ENCODE measurements at places on chromosomes 4 and X. TPM values are rescaled to one million over a fixed set of nuclear protein-coding genes. Genes with fewer than 3 reads are reported as not detected.

DNA sequence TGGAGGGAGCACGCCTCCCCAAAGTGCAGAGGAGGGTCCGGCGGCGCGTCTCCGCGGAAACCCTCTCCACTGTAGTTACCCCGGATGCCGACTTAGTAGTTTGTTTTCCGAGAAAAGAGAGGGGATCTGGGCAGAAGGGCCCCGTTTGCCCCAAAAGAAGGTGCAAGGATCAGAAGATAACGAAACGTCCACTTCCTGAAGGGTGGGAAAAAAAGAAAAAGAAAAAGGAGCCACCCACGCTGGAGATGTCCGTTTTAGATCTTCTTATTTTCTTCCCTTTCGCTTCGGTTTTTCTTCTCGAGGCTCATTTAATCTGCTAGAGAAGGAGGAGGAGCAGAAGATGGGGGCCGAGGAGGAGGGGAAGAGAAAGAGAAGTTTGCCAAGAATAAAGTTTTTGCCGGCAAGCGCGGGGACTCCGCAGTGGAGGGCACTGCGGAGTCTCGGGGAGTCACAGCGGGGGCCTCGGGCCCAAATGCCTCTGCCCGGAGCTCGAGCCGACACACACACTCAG lies 517 bp downstream of the LEF1 start:
- DNase-seq, result no peak

DNA sequence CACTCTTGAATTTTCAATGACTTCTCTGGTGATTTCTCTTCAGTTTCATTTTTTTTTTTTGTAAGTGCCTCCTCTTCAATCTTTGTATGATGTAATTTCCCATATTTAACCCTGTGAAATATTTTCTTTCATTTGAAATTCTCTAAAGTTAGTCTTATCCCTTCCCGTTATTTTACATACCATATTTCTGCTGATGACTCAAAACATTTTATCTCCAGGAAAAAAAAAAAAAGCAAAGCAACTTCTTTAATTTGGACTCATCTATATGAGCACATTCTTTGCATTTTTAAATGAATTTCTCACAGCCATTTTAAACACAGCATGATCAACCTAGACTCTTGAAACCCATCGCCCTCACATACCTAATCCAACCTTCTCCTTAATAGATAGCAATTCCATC lies 1831.4 kb downstream of the ARAP2 start:
- DNase-seq, result no peak

DNA sequence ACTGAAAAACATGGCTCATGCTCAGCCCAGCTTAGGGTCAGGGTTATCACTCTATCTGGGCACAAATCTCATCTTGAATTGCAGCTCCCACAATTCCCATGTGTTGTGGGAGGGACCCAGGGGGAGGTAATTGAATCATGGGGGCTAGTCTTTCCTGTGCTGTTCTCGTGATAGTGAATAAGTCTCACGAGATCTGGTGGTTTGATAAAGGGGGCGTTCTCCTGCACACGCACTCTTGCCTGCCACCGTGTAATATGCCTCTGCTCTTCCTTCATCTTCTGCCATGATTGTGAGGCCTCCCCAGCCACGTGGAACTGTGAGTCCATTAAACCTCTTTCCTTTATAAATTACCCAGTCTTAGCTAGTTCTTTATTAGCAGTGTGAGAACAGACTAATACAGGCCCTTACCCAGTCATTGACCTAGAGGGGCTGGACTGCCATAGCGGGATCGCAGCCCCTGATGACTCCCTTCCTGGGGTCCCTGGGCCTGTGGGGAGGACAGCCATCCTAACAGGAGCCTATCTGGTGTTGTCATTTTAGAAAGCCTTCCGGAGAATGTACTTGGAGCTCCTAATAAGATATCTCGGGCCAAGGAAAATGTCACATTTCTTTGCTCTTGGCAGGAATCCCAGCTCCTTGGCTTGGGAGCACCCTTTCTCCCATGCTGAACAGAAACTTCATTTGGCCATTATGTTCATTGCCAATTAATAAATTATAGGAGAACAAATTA lies 112.6 kb downstream of the PHKA2 start:
- no peak for DNase-seq

DNA sequence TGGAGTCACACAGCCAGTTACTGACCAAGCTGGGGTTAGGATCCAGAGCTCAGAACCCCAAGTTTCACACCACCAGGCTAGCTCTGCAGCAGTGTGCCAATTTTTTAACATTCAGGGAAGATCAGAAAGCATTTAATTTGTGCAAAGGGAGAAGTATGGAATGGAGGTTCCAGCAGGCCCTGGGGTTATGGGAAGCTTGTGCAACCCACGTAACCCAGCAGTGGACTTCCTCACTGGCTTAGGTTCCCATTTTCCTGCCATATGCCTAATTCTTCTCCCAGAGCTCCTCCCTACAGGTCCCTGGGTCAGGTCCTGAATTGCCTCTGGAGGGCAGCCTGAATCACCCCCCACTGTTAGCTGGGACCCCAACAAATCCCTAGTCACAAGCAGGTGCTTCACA lies 14.0 kb downstream of the APLN start:
- DNase-seq, result no peak

GRCh38 chr4:81049907-81050306 lies 19.4 kb downstream of the BMP3 start:
- no peak for DNase-seq

DNA sequence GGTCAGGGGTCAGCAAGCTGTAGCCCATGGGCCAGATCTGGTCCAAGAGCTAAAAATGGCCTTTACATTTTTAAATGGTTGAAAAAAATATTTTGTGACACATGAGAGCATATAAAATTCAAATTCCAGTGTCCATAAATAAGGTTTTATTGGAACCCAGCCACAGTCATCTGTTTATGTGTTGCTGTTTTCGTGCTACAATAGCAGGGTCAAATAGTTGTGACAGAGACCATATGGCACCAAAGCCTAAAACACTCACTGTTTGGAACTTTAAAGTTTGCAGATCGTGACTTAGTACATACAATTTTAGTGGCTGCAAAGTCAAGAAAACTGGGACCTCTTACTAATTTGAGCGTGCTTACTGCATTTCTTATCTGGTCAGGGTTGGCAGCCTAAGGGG lies 29.2 kb downstream of the LAMP2 start:
- no peak for DNase-seq

DNA sequence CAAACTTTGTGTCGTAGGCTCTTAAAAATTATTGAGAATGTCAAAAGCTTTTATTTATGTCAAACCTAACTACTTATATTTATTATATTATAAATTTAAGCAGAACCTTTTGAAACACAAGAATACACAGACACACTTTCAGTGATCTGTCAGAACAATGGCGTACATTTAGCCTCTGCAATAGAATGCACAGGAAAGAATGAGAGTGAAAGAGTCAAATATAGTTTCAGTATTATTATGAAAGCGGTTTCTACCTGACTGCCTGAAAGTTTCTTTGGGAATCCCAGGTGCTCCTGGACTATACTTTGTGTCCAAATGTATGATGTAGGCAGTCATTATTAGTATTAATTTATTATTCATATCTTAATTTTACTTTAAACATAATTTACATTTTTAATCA lies 872.0 kb upstream of the AGA start:
- no peak for DNase-seq

TRIM61 gene
- polyA plus RNA-seq, result 0.30 TPM

CABS1 gene
- polyA plus RNA-seq, result not detected

CPLX1 gene
- polyA plus RNA-seq, result 3.9 TPM

PDE6B gene
- 10.8 TPM for polyA plus RNA-seq

Data from kidney (tissue), 22 donors.